ENCODE measurements at places on chromosomes 11 and 22.
A peak's percentile ranks its signal among the peaks of the same experiment; 100 is the strongest.

GRCh38 chr11:128375961-128376360 lies 211.4 kb downstream of the ETS1 start:
- no peak for DNase-seq

GRCh38 chr11:134412203-134413042 lies at the start of gene B3GAT1:
Gene B3GAT1 (minus strand): TSS chr11:134412242. CDS start chr11:134387659, 24,583 bp downstream.
- DNase-seq, result no peak

- no peak for DNase-seq
These were observed 20.3 kb downstream of the SPTBN2 start for GRCh38 chr11:66708701-66709100.

DNA sequence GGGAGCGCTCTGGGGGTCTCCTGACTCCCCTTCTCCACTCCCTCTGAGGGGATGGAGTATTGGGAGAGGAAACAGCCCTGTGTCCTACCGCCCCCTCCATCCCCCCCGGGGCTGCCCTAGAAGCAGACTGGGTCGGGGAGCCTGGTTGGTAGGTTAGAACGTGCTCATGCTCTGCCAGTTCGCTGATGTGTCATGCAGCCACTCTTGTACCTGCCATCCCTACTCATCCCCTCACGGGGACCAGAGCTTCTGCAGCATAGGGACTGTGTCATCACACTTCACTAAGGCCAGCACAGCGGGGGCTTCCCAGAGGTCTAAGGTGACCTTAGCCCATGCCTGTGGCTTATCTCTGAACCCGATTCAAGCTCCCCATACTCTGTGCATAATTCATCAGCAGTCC lies 4.7 kb downstream of the KCNJ1 start:
- DNase-seq, result no peak

DNA sequence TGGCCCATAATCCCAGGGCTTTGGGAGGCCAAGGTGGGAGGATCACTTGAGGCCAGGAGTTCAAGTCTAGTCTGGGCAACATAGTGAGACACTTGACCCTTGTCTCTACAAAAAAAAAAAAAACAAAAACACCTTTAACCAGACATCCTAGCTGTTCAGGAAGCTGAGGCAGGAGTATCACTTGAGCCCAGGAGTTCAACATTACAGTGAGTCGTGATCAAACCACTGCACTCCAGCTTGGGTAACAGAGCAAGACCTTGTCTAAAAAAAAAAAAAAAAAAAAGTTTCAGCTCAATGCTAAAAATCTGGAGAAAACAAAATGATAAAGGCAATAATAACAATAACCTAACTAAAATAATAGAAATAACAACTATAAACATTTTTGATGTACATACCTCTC lies 22.6 kb upstream of the APLP2 start:
- no peak for DNase-seq

- DNase-seq, result no peak
These were observed 495 bp upstream of the IFITM1 start for GRCh38 chr11:313304-313786.

- no peak for DNase-seq
These were observed 43.9 kb downstream of the C11orf91 start for GRCh38 chr11:33656768-33657167.

DNA sequence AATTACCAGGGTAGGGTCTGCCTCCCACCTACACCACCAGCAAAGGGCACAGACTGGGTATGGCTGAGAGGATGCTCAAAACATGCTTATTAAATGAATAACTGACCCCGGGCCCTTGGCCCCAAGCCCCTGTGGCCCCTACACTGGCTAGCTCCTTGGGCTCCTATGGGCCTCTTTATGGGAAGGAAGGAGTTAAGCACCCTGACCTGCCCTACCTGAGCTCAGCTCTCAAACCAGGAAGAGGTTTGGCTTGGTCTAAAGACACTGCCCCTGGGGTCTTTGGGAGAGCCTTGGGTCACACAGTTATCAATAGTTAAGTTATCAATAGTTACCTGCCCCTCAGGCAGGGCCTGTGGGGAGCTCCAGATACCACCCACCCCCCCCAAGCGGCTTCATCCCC lies 1.2 kb downstream of the USH1C start:
- no peak for DNase-seq

GRCh38 chr11:128895526-128895925 lies 4.4 kb downstream of the KCNJ5 start:
- no peak for DNase-seq

- DNase-seq, result peak; percentile 65
These were observed 37.1 kb downstream of the SVIP start for GRCh38 chr11:22792497-22792896.

- DNase-seq, result peak; percentile 80
These were observed at the start of gene NUDT8 for GRCh38 chr11:67629386-67630227. Gene NUDT8 (minus strand): TSS chr11:67629937. CDS start chr11:67629911, 26 bp downstream.

GRCh38 chr11:119673759-119674336 lies 55.2 kb downstream of the NECTIN1 start:
- no peak for DNase-seq

DNA sequence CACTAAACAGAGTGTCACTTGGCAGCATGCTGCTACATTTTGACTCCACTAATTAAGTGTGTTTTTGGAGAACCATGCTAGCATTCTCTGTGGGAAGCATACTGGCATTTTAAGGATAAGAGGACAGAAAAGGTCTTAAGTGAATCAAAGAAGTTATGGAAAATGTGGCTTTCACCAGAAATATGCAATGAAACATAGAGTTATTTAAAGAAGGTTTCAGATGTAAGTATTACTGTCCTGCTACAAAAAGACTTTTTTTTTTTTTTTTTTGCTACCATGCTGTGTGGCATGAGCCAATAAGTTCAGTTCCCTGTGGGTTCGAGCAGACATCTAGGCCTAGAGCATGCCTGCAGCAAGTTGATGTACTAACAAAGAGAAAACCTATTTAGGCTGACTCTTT lies 187.6 kb downstream of the MSANTD4 start:
- no peak for DNase-seq

DNA sequence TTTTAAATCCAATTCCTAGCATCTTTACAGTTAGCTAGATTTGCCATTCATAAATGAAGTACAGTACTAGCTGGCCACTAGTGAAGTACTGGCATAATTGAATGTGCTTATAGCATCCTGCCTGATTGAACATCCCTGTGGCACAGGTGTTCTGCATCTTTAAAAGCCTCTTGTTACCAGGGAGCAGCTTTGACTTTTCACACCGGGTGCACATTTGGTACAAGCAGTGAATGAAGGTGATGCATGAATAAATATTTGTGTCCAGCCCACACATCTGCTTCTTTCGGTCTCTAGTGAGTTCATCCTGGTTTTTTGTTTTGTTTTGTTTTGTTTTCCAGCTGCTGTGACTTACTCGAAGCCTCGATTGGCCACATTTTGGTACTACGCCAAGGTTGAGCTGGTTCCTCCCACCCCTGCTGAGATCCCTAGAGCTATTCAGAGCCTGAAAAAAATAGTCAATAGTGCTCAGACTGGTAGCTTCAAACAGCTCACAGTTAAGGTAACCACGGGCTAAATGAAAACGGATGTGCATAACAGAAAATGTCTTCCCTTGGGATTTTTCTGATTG lies 5.3 kb downstream of the ATP5MG start:
- DNase-seq, result peak; percentile 18

- DNase-seq, result no peak
These were observed 27.3 kb downstream of the PARVB start for GRCh38 chr22:44051358-44051757.

DNA sequence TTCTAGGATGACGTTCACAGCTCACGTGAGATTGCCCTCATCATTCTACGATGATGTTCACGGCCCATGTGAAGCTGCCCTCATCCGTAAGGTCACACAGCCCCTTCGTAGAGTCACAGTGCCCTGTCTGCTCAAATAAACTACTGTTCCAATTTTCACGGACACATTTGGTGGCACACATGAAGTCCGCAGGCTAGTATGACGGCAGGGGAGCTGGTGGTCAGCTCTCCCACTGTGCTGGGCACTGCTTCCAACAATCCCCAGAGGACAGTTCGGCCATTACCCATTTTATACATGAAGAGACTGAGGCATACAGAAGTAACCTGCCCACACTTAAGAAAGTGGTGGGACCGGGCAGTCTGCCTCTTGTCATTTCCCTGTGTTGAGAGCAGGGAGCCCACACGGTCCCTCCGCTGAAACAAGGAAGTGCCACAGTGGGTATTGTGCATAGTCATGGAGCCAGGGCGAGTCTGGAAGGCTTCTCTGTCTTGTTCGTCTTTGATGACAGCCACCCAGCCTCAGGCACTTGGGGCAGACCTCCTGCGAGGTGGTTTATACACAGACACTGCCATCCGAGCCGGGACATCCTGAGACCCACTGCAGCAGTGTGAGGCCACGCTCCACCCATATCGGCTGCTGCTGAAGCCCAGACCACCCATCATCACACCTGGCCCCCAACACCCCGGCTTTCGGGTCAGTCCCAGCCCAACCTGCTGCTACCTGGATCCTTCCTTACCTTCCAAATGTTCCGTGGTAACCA lies 114.3 kb downstream of the PHF21B start:
- no peak for DNase-seq

GRCh38 chr22:18995327-18995711 lies 59.2 kb upstream of the PRODH start:
- no peak for DNase-seq

GRCh38 chr11:131884461-131885073 lies 514.2 kb downstream of the NTM start:
- DNase-seq, result no peak

- DNase-seq, result no peak
These were observed 5.1 kb upstream of the CALCA start for GRCh38 chr11:14977101-14977880.

- DNase-seq, result no peak
These were observed 25.4 kb downstream of the MOB2 start for GRCh38 chr11:1460986-1461825.

DNA sequence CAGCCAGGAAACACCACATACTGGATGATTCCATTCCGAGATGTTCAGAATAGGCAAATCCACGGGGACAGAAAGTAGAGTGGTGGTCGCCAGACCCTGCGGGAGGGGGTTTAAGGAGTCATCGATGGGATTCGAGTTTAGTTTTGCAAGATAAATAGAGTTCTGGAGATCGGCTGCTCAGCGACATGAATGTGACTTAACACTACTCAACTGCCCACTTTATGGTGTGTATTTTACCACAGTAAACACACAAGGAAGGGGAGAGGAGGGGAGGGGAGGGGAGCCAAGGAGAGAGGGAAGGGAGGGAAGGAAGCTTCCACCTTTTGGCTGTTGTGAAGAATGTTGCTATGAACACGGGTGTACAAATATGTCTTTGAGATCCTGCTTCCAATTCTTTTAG lies 10.4 kb upstream of the ARHGAP8 start:
- no peak for DNase-seq

DNA sequence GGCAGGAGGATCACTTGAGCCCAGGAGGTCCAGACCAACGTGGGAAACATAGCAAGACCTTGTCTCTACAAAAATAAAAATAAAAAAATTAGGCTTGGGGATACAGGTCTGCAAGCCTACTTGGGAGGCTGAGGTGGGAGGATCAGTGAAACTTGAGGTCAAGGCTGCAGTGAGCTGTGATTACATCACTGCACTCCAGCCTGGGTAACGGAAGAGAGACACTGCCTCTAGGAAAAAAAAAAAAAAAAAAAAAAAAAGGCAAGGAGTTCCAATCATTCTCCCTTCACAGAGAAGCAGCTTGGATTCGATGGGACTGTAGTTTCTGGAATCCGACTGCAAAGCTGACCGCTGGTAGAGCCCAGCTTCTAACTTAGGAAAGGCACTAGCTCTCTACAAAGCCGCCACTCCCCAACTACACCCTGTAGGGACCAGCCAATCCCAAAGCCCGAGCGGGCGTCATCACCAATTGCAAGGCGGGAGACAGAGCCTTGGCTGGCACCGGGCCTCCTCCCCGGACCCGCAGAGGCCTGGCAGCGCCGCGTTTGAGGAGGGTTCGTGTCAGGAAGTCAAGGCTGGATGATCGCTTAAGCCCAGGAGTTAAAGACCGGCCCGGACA lies 716 bp upstream of the DDB2 start:
- peak; percentile 98 for DNase-seq

DNA sequence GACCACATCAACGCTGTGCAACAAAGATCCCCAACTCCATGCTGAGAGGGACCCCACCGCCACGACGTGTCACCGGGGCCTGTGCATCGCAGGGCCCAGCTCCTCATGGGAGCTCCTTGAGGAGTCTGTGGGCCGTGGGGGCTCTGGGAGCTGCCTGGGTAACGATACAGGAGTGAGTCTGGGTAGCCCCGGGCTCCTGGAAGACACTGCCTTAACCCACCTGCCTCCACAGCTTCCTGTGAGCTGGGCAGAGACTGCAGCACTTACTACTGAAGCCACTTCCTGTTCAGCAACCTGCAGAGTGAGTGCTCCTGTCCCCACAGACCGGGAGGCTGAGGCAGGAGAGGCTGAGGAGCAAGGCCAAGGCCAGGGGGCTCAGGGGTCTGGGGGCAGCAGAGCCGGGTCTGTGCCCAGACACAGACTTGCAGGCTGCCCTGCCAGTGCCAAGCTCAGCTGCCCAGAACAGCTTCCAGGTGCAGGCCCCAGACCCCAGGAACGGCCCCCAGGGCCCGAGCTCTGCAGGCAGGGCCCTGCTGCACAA lies 226.7 kb downstream of the BRD1 start:
- no peak for DNase-seq

- no peak for DNase-seq
These were observed 315.6 kb downstream of the RAB38 start for GRCh38 chr11:87859636-87860035.

DNA sequence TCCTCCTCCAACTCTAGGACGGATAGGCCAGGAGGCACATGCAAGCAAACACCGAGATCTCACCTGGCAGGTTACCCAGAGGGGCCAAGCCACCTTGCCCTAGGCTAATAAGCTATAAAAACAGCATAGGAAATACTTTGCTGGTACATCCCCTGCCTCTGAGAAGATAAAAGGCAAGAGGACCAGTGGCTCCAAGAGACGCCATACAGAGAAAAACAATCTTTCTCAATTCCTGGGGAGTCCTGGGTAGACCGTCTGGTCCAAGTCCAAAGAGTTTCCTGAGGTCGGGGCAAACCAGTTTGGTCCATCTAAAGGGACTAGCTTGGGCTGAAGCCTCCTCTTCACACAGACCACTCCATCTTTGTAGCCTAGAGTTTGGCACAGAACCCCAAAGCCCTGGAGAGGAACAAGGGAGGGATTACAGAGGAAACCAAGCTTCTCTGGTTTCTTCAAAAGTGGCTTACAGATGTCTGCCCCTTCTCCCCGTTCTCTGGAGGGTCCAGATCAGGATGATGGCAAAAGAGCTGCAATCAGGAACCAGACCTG lies 40.4 kb downstream of the NUMA1 start:
- DNase-seq, result no peak

DNA sequence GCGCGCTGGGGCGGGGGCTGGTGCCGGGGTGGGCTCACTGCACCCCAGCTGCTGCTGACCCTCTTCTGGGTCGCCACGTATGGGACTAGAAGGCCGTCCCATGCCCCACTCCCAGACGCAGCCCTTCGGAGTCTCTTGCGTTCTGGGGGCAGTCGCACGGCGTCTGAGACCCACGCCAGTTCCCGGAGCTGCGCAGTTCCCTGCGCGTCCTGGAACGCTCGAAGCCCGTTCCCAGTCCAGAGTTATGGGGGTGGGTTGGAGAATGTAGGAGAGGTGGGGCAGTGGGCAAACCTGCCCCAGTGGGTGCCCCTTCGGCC lies 375 bp downstream of the LAYN start:
- DNase-seq, result no peak
